ENCODE measurements at places on chromosomes 11 and 22.

- DNase-seq, result no peak
Observed at GRCh38 chr11:18495271-18495670, 31.5 kb downstream of the TSG101 start.

- DNase-seq, result no peak
Observed at GRCh38 chr22:48444320-48445112, 1383.2 kb downstream of the BRD1 start.

DNA sequence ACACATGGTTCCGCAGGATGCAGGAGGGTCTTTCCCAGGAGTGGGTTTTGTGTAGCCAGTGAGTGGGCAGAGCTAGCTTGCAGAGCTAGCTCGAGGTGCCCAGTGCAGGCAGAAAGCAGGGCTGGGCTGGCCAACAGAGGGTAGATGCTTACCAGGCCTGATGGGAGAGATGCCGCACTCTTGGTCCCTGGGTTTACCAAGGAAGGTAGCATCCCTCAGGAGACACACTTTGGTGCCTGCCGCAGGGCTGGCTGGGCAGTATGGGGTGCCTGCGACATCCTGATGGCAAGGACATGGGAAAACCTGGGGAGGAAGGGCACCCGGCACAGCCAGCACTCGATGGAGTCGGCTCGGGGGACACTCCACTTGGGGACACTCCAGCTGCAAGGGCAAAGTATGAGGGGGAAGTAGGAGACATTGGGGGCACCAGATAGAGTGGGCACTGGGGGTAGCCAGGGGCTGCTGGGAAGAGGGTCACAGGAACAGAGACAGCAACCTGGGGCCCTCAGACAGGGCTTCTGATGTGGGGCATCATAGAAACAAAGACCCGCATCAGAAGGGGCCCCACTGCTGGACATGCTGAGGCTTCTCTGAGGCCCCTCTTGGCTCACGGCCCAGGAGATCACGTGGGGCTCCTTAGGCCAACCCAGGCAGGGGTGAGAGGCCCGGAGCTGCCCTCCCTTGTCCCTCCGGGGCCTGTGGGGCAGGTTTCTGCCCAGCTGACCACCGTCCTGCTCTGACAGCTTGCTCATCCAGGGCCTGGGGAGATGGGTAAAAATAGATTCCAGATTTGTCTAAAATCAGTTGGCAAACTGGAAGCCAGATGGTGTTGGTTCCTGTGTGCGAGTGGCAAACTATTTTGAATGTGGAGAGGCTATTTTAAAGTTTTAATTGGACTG, 89.8 kb downstream of the MORC2 start:
- no peak for DNase-seq

DNA sequence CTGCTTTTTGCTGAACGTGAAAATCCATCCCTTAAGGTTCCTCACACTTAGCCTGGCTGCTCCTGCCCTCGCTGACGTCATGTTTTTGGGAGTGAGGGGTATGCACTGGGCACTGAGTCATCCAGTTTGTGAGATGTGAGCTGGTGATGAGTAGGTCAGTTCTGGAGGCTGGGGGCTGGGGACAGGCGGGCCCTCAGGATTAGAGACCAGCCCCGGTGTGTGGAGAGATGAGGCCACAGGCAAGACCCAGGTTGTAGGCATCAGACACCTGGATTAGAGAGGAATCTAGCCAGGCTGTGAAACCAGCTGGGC, 9.2 kb downstream of the KCNC1 start:
- no peak for DNase-seq

DNA sequence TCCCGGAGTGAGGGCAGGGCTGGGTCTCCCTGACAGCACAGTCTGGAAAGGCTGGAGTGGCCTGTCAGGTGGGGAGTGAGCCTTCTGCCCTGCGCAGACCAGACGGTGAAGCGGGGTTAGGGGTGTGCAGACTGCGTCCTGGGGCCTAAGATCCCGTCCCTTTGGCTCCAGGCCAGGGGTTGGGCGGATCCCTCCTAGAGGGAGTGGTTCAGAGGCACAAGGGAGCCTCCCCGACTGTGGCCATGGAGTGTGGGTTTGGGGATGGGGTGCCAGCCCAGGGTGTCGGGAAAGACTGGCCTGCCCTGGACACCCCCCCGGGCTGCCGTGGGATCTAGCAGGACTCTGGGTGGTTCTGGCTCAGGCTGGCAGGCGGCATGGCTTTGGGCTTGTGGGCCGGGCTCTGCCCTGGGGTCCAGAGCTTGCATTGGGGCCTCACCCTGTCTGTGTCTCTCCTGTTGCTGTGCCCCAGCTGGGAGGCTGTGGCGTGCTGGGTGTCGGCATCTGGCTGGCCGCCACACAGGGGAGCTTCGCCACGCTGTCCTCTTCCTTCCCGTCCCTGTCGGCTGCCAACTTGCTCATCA, 19.5 kb downstream of the TSPAN4 start:
- no peak for DNase-seq

GRCh38 chr11:67406969-67407687, 3.2 kb downstream of the TBC1D10C start:
- no peak for DNase-seq

DNA sequence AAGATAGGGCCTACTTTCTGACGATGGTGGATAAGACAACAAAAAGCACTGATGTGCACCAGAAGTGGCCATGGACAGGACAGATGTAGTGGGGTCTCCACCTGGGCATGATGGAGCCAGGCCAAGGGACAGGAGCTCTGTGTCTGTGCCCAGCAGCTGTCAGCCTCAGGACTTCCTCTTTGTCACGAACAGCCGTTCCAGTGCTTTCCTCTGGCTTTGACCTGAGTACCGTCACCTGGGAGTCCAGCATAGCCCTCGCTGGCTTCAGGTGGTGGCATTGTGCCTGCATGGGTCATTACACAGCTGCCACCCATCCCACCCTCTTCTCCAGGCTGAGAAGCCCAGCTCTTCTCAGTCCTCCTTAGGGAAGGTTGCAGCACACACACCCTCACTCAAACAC, 137.8 kb downstream of the GRIK4 start:
- no peak for DNase-seq

- peak; percentile 54 for DNase-seq
Observed at GRCh38 chr22:46355369-46355995, 20.0 kb downstream of the TRMU start.

DNA sequence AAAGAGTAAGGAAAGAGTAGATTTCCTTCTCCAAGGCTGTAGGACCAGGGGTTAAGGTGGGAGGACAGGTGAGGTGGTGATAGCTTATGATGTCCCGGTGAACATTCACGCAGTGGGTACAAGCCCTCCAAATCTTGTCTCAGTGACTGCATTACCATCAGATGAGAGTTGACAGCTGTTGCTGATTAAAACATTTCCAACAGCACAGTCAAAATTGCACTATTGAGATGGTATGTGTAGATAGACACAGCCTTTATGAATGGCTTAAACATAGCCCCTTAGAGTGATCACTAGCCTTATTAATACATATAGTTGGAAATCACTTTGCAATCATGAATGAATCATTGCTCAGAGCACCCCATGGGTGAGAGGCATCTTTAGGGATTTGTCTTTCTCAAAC, 7.3 kb downstream of the NELL1 start:
- DNase-seq, result no peak

GRCh38 chr11:6204706-6205105, 651 bp upstream of the C11orf42 start:
- no peak for DNase-seq

GRCh38 chr11:95877291-95877690, 46.6 kb downstream of the MTMR2 start:
- no peak for DNase-seq

- DNase-seq, result no peak
Observed at GRCh38 chr22:39665229-39665628, 94.7 kb downstream of the CACNA1I start.

- no peak for DNase-seq
Observed at GRCh38 chr11:68503251-68503687, 42.7 kb downstream of the PPP6R3 start.

- DNase-seq, result no peak
Observed at GRCh38 chr22:43616645-43617044, 195.5 kb downstream of the EFCAB6 start.
